ENCODE measurements at places on chromosomes 12 and 14.

GRCh38 chr12:49330631-49331379 lies 6.2 kb downstream of the C1QL4 start:
- DNase-seq: no peak

GRCh38 chr12:116694653-116695463 lies 43.0 kb downstream of the SPRING1 start:
- no peak for DNase-seq

GRCh38 chr14:30507209-30507608 lies 51.7 kb upstream of the G2E3 start:
- DNase-seq: no peak

GRCh38 chr12:97714107-97714563 lies 251.5 kb downstream of the RMST start:
- no peak for DNase-seq

DNA sequence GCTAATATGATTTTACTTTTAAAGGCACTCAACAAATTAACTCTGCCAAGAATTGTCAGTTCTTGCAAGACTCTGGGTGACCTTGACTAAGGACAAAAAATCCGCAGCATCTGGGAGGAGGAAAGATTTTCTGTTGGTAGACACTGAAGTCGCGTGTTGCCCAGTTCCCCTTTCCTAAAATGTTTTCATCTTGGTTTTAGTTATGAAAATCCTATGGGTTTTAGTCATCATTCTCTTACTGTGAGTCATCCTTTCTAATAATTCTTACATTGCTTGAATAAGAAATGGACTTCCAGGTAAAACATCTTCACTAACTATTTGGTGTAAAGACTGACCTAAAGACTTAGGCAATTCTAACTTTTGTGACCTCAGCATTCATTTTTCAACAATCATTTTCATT lies 9.1 kb downstream of the GSG1 start:
- no peak for DNase-seq

GRCh38 chr12:29734734-29735133 lies 49.0 kb downstream of the TMTC1 start:
- DNase-seq: no peak

- DNase-seq: no peak
Observed at GRCh38 chr12:6386491-6386890, 2.5 kb downstream of the LTBR start.

GRCh38 chr12:56572288-56572687 lies 50.7 kb downstream of the RBMS2 start:
- no peak for DNase-seq

DNA sequence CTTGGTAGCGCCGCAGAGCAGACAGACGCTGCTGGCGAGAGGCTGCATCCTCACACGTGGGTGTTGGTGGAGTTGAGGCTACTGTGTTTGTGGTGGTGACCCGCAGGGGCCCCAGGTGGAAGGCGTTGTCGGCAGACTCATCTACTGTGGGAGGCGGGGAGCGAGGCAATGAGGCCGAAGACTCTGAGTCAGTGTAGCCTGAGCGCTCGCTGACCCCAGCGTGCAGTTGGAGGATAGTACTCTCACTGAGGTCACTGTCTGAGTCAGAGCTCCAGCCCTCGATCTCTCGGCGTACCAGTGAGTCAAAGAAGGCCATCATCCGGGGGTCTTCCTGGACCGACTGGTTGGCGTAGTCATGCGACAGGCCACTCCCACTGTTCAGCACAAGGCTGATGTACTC lies 76.0 kb upstream of the ACTN1 start:
- no peak for DNase-seq

DNA sequence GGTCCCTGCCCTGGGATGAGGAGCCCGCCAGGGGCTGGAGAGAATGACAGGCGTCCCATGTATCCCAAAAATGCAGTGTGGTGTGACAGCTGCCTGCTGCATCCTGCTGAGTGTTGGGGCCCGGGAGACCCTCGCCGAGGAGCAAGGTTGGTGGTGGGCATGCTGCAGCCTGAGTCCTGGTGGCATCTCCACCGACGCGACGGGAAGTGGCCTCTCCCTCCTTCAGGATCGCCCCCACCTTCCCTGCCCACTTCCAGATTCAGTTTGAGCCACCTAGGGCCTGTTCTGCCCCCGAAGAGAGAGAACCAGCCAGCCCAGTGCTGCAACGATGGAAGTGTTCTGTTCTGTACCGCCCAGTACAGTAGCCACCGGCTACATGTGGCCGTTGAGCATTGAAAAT lies 70.1 kb downstream of the TSPAN9 start:
- no peak for DNase-seq

- DNase-seq: no peak
Observed at GRCh38 chr12:116414891-116415290, 137.4 kb upstream of the MED13L start.

GRCh38 chr12:121283388-121283787 lies 13.1 kb downstream of the CAMKK2 start:
- DNase-seq: no peak

- no peak for DNase-seq
Observed at GRCh38 chr12:125434936-125435443, 369.8 kb downstream of the AACS start.

DNA sequence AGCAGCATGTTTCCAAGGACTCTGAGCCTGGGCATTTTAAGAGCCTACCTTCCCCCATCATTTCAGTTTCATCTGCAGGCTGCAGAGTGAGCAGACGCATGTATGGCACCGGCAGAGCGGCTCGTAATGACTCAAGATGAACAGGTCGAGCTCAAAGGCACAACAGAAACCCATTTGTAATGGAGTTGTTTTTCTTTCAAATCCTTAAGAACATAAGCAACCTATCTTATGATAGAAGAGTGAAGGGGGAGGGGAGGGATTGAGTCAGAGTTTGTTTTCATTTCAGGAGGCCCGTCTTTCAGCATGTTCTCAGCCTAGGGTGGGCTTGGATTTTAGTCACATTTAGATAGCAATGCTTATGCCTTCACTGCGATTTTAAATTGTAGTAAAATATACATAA lies 54.9 kb upstream of the CISTR start:
- DNase-seq: no peak

GRCh38 chr12:98274430-98275130 lies 240.8 kb upstream of the TMPO start:
- no peak for DNase-seq

- DNase-seq: peak; percentile 11
Observed at GRCh38 chr14:64760146-64760755, 56.0 kb downstream of the PLEKHG3 start.

- no peak for DNase-seq
Observed at GRCh38 chr12:68800294-68800693, 7.7 kb upstream of the MDM2 start.

GRCh38 chr12:111546758-111547383 lies 52.2 kb downstream of the ATXN2 start:
- no peak for DNase-seq

- DNase-seq: no peak
Observed at GRCh38 chr14:104685216-104685997, 4.0 kb upstream of the INF2 start.

DNA sequence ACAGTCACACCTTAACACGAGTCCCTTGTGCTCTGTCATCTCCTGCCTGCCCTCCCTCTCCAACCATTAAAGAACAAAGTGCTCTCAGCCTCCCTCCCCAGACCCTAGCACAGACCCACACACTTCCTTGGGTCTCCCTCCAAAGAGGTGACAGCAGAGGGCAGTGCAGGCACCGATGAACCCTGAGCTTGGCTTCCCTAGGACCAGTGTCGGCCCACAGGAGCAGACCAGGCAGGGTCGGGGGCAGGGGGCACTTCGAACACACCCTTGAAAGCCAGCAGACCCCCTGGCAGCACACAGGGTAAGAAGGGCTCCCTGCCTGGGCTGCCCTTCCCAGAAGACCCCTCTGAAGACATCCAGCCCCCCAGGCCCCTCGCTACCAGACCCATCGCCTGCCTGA lies 7.0 kb downstream of the CDK2AP1 start:
- DNase-seq: no peak

DNA sequence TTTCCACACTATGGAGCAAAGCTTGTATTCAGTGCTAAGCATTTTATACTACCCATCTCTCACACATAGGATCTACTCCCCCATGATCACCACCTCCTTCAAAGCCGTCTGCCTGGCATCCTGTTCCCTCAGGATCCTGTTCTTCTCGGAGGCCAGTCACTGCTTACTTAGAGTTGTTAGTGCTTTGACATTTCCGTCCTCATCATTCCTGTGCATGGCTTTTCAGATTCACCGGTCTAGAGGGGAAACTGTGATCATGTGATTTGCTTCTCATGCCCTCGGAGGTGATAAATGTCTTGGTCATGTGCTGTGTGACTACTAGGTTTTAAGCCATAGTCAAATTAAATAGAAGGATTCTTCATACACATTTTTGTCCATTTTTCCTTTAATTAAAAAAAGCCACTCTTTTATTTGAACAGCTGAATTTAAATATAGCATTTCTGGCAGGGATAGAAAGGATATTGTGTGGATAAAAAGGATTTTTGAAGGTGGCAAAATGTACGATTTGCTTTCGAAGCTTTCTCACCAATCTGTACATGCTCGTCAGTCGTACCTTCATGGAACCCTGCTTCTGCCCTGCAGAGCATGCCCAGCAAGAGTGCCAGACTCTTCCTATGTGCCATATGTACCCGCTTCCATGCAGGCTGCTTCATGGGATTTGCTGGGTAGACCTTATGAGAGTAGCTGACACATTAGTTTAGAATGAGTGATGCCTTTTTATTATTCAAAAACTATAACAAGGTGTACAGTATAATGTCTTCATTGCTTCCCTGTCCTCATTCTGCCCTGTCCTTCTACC lies 53.3 kb downstream of the BMAL2 start:
- no peak for DNase-seq

DNA sequence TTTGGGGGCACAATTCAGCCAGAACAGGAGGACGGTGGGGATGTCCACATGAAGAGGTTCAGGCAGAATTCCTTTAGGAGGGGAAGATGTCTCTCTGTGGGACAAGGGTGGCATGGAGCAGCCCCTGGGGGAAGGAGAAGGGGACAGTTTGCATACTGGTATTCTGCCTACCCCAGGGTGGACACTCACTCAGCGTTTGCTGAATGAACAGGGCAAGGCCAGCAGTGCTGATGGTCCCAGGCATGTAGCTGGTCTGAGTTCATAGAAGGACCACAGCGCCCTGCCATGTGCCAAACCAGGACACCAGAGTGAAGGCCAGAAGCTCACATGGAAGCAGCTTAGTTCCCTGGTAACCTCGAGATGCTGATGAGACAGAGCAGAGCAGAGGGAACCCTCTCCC lies 5.4 kb downstream of the SERPINA5 start:
- DNase-seq: no peak

- no peak for DNase-seq
Observed at GRCh38 chr12:3492793-3493042, 1.7 kb downstream of the PRMT8 start.

DNA sequence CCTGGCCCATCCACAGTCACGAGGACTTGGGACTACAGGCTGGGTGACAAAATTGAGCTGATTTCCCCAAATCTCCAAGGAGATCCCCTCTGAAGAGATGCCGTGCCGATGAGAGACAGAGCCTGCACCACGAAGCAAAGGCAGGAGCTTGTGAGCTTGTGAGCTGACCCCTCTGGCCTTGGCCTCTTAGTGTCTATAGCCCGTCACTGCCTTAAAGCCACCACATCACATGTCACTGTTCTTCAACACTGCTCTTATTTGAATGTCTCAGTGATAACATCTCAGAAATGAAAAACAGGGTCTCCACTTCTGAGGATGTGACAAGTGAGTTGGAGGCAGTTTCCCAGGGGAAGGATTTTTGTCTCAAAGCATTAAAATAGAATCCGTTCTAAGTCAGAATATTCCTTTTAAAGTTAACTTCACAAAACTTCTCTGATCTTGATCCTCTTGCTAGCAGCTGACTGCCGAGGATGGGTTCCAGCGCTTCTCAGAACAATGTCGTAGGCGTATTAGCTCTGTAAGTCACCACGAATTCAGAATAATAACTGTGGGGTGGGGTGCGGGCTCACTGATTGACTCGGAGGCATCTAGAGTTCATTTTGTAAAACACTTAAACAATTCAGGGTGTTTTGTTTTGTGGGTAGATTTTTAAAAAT lies 37.5 kb downstream of the CHST11 start:
- no peak for DNase-seq

- peak; percentile 5 for DNase-seq
Observed at GRCh38 chr12:79873201-79873600, 61.7 kb downstream of the PPP1R12A start.

GRCh38 chr14:31363331-31364073 lies 56.8 kb downstream of the HEATR5A start:
- no peak for DNase-seq

GRCh38 chr14:28813810-28814209 lies 47.2 kb downstream of the FOXG1 start:
- no peak for DNase-seq

DNA sequence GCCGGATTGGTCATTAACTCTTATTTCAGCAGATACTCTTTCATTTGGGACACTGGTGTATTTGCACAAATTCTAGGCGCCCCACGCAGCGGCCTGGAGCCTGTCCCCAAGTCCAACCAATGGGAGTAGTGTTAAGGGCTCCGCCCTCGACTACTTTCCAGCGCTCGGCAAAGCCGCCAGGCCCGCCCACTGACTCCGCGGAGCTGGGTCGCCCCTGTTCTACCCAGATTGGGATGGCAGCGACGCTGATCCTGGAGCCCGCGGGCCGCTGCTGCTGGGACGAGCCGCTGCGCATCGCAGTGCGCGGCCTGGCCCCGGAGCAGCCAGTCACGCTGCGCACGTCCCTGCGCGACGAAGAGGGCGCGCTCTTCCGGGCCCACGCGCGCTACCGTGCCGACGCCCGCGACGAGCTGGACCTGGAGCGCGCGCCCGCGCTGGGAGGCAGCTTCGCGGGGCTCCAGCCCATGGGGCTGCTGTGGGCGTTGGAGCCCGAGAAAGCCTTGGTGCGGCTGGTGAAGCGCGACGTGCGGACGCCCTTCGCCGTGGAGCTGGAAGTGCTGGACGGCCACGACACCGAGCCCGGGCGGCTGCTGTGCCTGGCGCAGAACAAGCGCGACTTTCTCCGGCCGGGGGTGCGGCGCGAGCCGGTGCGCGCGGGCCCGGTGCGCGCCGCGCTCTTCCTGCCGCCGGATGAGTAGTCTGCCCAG lies at the start of gene ACOT6:
Gene ACOT6 (plus strand): TSS at position 179 of the 707 bp plus-strand sequence. CDS start 55 bp downstream, at position 234.
- peak; percentile 42 for DNase-seq

DNA sequence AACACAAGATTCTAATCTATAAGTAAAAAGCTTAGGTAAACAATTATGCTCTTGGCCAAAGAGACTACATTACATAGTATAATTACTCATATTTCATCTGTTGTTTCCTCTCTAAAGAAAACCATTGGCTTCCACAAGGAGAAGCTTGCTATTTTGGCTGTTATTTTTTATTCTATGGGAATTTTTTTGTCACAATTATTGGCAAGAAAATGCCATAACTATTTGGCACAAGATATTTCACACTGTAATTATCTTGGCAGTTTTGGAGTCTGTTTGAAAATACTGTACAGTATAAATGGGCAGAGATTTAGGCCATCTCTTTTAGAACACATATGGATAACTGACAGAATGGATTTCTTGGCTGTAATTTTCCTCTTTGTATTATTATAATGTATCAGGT lies 51.2 kb downstream of the KCNH5 start:
- DNase-seq: no peak

DNA sequence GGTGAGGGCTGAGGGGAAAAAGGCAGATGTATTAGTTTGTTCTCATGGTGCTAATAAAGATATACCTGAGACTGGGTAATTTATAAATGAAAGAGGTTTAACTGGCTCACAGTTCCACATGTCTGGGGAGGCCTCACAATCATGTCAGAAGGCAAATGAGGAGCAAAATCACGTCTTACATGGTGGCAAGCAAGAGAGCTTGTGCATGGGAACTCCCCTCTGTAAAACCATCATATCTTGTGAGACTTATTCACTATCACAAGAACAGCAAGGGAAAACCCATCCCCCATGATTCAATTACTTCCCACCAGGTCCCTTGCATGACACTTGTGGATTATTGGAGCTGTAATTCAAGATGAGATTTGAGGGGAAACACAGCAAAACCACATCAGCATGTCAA lies 1220.9 kb downstream of the GALC start:
- no peak for DNase-seq

- DNase-seq: peak; percentile 23
Observed at GRCh38 chr14:106141242-106142220, 615.1 kb downstream of the TMEM121 start.
